ENCODE measurements at places on chromosomes 3 and 15.

GRCh38 chr3:115409596-115409995 lies 213.7 kb upstream of the GAP43 start:
- DNase-seq, result no peak

DNA sequence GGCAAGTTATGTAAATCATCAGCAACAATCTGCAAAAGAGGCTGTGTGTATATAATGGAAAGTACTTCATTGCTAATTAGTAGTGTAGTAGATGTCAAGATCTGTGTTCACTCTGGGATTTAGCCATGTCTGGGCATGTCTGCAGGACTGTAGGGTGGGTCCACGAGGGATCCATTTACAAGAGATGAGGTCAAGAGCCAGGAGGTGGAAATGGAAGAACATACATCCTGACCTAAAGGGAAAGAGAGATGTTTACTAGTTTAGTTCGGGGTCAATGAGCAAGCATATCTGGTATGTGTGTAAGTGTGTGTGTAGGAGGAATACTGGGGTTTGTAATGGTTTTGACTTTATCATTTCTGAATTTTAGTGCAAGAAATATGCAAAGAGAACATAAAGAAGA lies 171.5 kb upstream of the NANOGP8 start:
- no peak for DNase-seq

- DNase-seq, result no peak
These were observed 65.4 kb downstream of the ABI3BP start for GRCh38 chr3:100927775-100928174.

DNA sequence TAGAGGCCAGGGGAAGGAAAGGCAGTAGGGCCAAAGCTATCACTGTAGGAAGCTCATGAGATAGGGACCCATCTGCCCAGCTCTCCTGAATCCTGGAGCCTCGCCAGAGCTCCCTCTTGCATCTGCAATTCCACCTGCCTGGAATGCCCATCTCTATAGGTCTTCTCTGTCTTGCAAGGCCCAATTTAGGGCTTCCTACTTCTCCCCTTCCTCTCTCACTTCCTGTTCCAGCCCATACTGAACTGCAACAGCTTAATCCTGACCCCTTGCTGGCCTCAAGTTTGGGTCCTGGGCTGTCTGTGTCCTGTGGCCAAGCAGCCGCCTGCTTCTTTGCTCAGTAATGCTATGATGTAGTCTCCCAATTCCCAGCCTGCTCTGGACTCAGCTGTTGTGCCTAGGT lies 3.6 kb upstream of the PTPN23 start:
- DNase-seq, result no peak

DNA sequence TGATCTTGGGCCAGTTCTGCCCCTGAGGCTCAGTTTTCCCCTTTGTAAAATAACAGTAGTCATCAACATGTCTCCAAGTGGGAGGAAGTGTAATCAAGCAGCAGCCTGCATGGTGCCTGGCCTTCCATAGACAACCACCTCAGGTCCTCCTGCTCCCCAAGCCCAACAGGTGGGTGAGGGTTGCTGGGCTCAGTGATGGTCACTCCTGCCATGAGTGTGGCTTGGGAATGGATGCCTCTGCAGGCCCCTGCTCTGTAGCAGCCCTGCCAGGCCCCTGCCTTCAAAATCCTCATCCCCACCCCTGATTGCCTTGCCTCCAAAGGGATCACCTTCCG lies 59.1 kb upstream of the SLC6A1 start:
- DNase-seq, result no peak

- DNase-seq, result no peak
These were observed 4.0 kb upstream of the TBC1D21 start for GRCh38 chr15:73869216-73869995.

- DNase-seq, result no peak
These were observed 68.4 kb downstream of the CLDN11 start for GRCh38 chr3:170487031-170487430.

DNA sequence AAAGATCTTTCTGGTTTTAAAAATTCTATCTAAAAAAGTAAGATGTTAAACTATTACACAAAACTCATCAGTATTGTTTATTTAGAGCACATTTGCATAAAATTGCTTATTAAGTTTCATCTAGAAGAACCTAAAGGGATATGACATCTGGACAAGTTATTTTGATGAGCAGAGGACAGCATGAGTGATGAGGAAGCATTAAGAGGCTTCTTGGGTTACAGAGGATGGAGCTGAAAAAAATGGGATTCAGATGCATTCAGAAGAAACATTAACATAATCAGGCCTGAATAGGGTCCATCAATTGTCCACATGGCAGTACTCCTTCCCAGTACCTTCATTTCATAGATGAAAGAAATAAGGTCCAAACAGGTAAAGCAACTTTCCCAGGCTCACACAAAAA lies 41.6 kb downstream of the IMPG2 start:
- DNase-seq, result no peak

DNA sequence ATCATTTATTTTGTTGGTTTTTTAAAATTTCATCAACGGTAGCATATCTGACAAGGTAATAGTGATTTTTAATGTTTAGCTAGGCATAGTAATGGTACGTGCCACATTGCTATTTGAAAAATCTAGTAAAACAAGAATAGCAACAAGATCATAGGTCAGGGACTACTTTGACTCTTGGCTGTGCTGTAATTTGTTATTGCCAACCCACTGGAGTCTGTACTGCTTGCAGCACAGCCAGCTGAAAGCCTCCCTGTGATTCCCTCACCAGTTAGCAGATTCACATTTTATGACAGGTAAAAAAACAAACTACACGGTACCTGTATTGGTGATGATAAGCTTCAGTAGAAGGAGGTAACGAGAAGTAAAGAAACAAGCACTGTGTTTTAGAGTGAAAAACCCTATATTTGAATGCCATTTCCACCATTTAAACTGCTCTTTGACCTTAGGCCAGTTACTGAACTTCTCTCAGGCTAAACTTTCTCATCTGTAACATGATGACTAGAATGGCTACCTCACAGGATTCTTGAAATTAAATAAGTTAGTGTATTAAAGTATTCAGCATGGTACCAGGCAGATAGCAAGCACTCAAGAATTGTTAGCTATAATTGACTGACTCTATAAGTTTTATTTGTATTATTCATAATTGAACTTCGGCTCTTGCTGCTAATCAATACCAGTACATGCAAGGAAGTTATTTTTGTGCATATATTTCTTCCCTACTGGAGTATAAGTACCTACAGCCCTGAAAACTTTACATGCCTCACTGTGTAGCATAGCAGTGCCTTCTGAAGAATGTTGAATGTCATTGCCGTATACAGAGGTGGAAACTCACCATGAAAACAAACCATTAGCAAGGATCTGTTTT lies 16.1 kb downstream of the FILIP1L start:
- no peak for DNase-seq

DNA sequence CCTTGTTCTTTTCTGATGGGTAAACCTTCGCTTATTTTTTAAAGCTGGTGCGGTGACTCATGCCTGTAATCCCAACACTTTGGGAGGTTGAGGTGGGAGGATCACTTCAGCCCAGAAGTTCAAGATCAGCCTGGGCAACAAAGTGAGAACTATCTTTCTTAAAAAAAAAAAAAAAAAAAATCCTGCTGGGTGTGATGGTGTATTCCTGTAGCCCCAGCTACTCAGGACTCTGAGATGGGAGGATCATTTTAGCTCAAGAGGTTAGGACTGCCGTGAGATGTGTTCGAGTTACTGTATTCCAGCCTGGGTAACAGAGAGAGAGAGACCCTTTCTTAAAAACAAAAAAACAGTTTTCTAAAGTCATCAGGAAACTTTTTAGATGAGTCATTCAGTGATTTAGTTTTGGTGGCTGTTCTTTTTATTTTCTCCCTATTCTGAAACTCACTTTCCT lies 37.7 kb downstream of the SLMAP start:
- DNase-seq, result no peak

DNA sequence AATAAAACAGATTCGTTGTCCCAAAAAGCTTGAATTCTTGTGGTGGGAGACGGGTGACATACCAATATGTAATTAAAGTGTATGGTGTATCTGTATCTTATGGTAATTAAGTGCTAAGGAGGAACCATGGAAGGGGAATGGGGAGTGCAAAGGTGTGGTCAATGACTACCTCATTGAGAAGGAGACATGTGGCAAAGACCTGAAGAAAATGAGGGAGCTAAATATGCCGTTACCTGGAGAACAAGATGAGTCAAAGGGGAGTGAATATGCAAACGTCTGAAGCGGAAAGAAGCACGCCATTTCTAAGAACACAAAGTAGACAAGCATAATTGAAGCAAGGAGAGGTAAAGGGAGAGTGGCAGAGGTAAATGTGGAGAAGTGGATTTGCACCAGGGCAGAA lies 115.7 kb downstream of the SI start:
- DNase-seq, result no peak

DNA sequence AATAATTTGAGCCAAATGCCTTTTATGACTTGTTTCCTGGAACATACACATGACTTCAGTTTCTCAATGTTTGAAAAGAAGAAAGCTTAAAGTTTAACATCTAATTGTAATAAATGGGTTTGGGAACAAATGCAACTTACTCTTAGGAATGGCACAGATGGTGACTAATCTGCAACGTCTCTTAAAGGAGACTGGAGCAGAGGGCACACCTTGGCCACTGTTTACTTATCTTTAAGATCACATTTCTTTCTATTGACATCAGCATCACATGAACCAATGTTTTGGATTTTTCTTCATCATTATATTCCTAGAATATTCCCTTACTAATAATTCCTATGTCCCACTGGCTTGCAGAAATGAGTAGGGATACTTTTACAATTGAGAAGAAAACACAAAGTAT lies 229.5 kb downstream of the CHL1 start:
- DNase-seq, result no peak

DNA sequence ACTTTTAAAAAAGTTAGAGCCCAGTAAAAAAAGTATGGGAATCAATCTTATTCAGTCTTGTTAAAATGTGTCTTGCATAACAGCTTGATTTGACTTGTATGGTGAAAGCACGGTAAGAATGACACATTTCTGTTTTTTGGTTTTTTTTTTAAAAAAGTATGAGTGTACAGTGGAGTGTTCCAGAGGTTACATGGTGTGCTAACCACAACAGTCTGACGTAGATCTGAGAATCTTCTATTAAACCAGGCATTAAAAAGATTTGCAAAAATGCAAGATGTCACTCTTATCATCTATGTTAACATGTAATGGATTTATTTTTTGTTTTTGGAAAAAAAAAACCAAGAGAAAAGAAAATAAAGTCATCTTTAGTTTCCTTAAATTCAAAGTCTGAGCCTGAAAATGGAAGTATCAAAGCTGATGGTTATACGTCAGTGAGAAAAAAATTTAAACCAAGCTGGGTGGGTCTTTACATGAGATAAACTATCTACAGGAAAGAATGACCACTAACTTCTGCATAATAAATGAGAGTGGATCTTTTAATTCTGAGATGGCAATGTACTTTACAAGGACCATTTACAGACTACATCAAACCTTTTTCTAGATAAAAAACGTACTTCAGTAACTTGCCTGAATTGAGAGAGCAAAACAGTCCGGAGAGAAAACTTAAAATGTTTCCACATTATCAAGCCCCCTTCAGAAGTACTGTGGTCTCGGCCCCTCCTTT lies 1.6 kb downstream of the GABPB1 start:
- DNase-seq, result no peak

Data from NCI-H187 treated with DMSO at 0.1 percent for 48 hours (cell line).